ENCODE measurements at places on chromosomes 2 and 18.

DNA sequence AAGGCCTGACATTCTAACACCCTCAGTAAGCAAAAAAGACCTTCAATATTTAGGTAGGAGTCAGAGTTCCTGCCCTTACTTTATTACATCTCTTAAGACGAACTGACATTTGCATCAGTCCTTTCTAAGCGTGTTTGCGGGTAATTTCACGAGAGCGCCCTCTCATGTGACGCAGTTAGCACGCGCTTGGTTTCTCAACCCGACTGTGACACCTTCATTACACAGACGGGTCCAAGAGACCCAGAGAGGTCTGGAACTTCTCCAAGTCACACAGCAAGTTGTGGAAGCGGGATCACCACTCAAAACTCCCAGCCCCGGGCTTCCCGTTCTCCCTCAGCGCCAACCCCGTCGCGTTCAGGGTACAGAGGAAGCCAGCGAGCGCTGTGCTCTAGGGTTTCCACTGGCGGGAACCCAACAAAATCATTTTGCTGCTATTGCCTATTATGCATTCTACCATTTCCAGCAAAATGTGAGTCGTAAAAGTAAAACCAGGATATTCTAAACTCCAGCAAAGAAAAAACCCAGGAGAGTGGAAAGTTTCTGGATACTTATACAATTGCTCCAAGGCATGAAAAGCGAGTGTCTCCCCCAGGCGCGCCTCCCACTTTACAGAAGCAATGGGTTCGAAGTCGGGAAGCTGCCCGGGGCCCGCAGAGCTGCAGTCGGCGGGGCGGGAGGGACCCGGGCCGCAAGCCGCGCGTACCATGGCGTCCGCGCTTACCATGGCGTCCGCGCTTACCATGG lies 601 bp downstream of the ENOSF1 start:
- DNase-seq = peak; percentile 68

- no peak for DNase-seq
These were observed 159.4 kb upstream of the FOSL2 start for GRCh38 chr2:28233164-28233676.

- DNase-seq = no peak
These were observed 166.1 kb upstream of the ZNF521 start for GRCh38 chr18:25517881-25518715.

DNA sequence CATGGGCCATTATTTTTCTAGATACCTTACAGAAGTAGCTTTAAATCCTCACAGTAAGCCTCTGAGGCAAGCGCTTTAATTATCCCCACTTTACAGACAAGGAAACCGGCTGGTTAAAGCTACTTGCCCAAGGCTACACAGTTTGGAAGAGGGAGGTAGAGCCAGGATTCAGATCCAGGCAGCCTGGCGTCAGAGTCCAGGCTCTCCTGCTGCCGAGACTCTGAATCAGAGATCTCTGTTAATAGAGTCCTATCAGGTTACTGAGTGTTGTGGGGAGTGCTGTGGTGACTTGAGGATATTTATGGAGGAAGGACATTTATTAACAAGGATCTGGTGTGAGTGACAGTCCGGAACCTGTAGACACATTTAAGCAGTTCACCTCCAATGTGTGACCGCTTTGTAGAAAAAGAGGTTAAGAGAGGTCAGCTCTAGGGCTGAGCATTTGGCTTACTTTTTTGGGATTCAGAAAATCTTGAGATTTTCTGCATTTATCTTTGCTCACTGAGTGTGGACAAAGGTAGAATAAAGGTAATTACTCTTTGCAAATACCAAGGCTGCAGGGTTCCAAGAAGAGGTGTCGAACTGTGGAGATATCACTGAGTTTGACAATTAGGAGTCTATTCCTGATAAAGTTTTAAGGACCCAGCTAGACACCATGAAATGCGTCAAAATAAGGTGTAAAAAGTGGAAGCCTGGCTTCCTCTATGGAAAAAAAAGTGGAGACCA lies 1.6 kb upstream of the CEP192 start:
- DNase-seq = no peak

DNA sequence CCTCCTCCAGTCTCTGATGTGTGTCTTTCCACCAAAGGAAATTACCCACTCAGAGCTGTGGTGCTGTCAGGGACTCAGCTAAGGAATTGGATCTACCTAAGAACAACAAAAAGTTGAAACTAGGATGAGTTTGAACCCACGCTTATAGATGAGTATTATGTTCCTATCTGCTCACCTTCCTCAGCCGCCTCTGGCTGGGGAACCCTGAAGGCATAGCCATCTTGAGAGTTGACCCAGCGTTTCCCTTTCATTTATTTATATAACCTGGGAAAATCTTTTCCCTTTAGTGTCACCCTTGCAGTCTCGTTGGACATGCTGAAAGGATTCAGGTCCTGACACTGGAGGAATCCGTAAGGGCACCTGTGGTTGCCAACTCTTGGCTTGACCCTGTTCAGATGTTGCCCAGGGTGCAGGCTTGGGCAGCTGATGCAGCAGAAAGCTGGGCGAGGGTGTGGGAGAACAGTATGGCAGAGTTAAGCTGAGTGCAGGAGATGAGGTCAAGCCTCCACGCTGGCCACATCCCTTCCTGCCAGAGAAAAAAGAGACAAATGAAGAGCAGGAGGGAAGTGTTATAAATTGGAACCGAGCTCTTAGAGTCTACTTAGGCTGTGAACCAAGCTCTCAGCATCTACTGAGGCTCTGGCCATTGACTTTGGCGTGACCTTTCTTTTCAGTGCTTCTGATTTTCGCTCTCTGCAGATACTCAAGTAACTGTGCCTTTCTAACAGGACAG lies 1.9 kb downstream of the CDH20 start:
- no peak for DNase-seq

GRCh38 chr18:808086-808485 lies 4.0 kb downstream of the YES1 start:
- DNase-seq = no peak

GRCh38 chr2:120134263-120134662 lies 88.9 kb downstream of the TMEM185B start:
- no peak for DNase-seq

DNA sequence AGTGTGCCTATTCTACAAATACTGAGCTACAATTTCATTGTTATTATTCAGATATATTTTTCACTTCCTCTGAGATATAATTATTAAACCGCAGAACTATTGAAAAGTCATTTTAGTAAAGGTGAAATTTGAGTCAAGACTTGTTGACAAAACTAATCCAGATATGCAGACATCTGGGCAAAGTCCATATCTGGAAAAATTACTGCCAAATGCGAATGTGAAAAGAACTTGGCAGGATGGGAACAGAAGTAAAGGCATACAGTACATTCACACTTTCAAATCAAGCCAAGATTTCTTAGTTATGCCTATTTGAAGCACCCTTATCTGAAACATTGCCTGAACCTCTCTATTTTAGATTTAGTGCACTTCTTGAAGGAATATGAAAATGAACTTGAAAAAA lies 923.6 kb downstream of the CCDC85A start:
- no peak for DNase-seq

DNA sequence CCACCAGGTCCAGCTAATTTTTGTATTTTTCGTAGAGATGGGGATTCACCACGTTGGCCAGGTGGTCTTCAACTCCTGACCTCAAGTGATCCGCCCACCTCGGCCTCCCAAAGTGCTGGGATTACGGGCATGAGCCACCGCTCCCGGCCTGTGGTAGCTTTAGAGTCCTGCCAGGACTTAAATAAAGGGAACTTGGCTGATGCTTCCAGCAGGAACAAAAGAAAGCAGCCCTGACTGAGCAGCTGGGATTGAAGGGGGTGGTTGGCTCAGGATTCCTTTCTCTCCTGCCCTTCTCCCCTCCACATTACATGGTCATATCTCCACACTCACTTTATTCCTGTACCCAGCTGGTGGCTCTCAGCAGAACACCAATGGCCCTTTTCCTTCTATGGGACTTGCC lies 20.0 kb downstream of the EFHD1 start:
- DNase-seq = no peak

DNA sequence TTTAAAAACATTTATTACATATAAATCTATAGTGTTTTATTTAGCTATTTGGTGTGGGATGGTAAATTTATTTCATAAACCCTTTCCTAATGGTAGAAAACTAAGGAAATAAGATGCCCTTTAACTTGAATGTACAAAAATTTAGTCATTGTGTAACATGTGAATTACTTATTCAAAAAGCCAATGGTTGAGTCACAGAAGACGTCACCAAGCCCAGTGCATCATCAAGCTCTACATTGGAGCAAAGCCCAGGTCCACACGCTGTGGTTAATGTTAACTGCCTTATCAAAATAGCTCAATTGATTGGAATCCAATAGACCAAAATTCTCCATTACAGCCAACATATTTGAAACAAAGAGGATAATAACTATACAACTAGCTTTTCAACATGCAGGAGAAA lies 145.5 kb upstream of the LYPD1 start:
- no peak for DNase-seq

- peak; percentile 32 for DNase-seq
These were observed 107.9 kb upstream of the IL1R2 start for GRCh38 chr2:101883860-101884259.

GRCh38 chr2:54081574-54081973 lies 33.8 kb upstream of the ACYP2 start:
- peak; percentile 23 for DNase-seq

DNA sequence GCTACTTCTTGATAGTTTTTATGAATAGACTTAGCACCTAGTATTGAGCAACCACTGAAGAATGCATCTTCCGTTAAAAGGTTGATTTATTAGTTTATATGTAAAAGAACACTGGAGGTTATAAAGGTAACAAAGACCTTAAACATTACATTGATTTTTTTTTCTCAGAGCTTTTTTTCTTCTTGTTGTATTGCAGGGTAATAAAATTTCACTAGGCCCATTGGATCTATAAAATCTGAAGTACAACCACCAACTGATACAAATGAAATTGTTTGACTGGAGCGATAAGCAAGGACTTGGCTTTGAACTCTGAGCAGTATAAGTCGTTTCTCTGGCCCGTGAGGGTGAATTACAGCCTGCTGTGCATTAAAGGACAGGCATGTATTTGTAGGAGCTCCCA lies 344.0 kb downstream of the LRRTM1 start:
- no peak for DNase-seq

DNA sequence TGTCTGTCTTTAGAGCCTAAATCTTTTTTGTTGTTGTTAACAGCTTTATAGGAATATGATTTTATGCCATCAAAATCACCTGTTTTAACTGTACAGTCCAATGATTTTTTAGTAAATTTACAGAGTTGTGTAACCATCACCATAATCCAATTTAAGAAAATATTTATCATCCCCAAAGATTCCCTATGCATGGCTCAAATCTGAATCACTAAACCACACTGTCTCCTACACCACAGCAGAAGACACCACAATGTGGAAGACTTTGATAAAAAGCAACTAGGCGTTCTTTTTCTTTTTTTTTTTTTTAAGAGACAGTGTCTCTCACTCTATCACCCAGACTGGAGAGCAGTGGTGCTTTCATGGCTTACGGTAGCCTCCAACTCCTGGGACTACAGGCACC lies 99.6 kb downstream of the TXNL1 start:
- DNase-seq = no peak

DNA sequence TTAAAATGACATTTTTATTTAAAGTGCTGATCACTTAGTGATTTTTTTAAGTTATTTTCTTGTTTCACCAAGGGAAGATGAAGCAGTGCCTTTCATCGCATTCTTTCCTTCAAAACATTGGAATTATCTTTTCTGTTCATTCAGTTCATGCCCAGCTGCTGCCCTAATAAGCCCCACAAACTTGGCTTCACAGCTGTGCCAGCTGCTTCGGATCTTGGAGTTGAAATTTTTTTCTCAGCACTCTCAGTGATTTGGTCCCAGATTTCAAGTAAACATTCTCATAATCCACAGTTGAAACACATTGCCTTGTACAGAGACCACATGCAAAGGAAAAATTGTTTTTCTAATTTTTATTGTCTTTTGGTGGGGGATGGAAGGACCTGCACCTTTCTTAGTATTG lies 353.3 kb upstream of the LRP1B start:
- no peak for DNase-seq

- DNase-seq = no peak
These were observed 84.8 kb upstream of the RND3 start for GRCh38 chr2:150572194-150572766.

DNA sequence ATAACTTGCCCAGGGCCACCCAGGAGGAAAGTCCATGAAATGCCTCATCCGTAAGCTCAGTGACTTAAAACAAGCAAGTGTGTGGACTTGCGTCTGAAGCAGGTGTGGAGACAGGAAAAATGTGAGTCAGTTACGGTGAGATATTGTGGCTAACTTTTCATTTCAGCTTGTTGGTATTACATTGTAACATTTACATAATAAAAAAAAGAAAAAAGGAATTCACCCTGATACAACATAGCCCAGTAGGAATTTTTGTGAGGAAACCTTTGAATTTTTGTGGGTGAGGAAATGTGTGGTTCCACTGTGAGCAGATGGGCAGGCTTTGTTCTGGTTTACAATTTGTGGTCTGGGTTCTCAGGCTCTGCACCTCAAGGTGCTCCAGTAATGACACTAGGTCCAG lies 33.7 kb upstream of the LYPD6B start:
- DNase-seq = no peak

DNA sequence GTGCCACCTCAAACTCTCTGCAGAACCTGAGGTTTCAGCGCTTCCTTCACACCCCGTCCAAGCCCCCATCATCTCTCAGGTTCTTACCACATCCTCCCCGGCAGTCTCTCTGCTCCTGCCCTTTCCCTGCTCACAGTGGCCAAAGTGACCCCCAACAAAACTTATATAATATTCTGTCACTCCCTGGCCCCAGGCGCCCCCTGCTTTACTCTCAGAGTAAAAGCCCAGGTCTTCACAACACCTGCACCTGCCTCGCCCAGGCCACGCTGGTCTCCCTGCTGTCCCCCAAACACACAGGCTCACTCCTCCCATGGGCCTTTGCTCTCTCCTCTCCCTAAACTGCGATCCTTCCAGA lies 6.4 kb downstream of the ITGB1BP1 start:
- DNase-seq = no peak

DNA sequence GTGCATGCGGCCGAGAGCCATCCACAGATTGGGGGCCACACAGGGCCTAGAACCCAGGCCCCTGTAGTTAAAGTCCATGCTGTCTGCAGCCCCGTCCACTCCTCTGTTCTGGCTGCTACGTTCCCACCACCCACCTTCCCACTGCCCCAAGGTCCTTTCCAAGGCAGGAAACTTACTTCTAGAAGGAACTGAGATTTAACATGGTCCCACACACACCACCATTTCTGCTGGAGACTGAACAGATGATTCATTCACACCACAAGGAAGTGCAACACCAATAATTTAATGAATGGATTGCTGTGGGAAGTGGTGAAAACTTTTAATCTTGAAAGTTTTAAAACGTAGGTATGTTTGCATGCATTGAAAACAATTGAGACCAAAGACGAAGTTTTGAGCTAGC lies 95.2 kb downstream of the LBH start:
- no peak for DNase-seq

- DNase-seq = no peak
These were observed 42.9 kb downstream of the MYL12B start for GRCh38 chr18:3304832-3305231.

- DNase-seq = no peak
These were observed 54.9 kb downstream of the MAPRE2 start for GRCh38 chr18:35095983-35096676.

DNA sequence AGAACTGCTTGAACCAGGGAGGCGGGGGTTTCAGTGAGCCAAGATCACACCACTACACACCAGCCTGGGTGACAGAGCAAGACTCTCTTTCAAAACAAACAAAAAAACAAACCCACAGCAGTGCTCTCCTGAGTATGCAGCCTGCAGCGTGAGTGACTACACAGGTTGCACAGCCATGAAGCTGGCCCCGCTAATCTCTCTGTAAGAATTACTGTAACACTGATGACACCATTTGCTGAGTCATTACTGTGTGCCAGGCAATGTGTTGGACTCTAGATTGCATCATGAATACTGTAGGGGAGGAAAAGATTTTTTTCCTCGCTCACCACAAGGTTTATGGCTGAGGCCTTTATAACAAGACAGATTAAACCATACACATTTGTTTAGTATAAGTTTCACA lies 118.6 kb upstream of the ATP8B1 start:
- DNase-seq = no peak
